Coronary artery (tissue), 2 donors: ENCODE measurements at places on chromosomes 4 and X.

GRCh38 chrX:38891641-38892413, 90.6 kb downstream of the MID1IP1 start:
- no peak for DNase-seq

GRCh38 chrX:30618160-30618765, 35.0 kb upstream of the GK start:
- no peak for DNase-seq

GRCh38 chr4:158208963-158209640, 1.2 kb upstream of the TMEM144 start:
- DNase-seq, result no peak

DNA sequence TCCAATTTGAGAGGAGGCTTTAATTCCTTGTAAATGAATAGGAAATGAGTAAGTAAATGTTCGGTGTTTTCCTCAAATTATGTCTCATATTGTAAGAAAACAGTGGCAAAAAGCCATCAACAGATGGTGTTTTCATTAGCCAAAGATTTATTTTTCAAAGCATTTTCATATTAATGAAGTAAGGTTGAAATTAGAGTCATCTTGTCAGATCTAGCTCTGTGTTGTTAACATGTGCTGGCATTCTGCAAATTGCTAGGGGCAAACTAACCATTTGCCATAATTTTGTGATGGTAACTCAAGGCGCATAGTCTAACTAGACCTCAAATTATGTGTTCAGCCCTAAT, 24.7 kb downstream of the MID2 start:
- no peak for DNase-seq

GRCh38 chr4:105992641-105993305, 97.5 kb downstream of the NPNT start:
- DNase-seq, result no peak
